Naive thymus-derived CD8-positive, alpha-beta T cell (primary cell): ENCODE measurements at places on chromosomes 1 and 21. TPM values are rescaled to one million over a fixed set of nuclear protein-coding genes. Genes with fewer than 3 reads are reported as not detected.

IFI44L gene
- 0.69 TPM for total RNA-seq

UMODL1 gene
- 2.7 TPM for total RNA-seq

GRCh38 chr1:14320518-14320917, 278.0 kb upstream of the KAZN start:
- DNase-seq, result no peak
- peak overlapping the region; percentile 31 for H3K4me3 ChIP-seq
- peak overlapping the region; percentile 17 for H3K27ac ChIP-seq

GRCh38 chr21:45209046-45209445, 78.6 kb downstream of the POFUT2 start:
- H3K4me1 ChIP-seq, result no peaks in the 10 kb centered on the region
- H3K4me3 ChIP-seq, result no peak overlapping the region
- H3K27me3 ChIP-seq, result no peaks in the 10 kb centered on the region
- H3K36me3 ChIP-seq, result peaks cover 84% of the 10 kb centered on the region
- DNase-seq, result no peak

- peak; percentile 63 for DNase-seq
- peak within 1 kb of the TSS; percentile 93 for H3K4me3 ChIP-seq
- peak within 1 kb of the TSS; percentile 96 for H3K27ac ChIP-seq
These were observed at the start of gene IL6R for GRCh38 chr1:154404984-154405746. IL6R (plus strand) TSS chr1:154405343; CDS start chr1:154405630, 287 bp downstream.

DNA sequence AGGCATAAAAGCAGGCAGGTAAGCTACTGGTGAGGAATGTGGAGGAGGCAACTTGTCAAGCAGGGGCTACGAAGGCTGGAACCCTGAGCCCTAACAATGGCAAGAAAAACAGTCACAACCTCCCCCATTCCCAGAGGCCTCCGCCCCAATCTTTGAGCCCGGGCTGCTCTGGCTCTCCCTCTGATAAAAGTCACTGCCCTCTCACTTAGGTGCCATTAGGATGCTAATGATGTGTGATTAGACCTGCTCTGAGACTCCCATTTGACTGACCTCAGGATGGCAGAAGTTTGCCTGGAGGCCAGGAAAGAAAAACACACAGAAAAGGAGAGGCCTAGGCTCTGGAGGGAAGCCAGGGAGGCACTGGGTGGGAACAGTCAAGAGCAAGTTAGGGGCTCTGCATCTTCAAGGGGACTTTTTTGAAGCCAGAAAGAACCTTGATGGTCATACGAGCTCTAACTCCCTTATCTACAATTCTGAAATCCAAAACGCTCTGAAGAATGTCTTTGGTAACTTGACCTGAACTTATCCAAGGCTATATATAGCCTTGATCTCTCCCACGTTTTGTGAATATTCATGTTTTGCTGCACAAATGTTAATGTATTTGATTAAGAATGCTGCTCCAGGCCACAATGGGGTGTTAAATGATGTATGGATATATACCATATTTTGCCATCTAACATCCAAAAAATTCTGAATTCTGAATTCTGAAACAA, 98.9 kb downstream of the TRABD2B start:
- no peak overlapping the region for H3K4me3 ChIP-seq
- no peaks in the 10 kb centered on the region for H3K36me3 ChIP-seq
- H3K27ac ChIP-seq, result no peak overlapping the region

DNA sequence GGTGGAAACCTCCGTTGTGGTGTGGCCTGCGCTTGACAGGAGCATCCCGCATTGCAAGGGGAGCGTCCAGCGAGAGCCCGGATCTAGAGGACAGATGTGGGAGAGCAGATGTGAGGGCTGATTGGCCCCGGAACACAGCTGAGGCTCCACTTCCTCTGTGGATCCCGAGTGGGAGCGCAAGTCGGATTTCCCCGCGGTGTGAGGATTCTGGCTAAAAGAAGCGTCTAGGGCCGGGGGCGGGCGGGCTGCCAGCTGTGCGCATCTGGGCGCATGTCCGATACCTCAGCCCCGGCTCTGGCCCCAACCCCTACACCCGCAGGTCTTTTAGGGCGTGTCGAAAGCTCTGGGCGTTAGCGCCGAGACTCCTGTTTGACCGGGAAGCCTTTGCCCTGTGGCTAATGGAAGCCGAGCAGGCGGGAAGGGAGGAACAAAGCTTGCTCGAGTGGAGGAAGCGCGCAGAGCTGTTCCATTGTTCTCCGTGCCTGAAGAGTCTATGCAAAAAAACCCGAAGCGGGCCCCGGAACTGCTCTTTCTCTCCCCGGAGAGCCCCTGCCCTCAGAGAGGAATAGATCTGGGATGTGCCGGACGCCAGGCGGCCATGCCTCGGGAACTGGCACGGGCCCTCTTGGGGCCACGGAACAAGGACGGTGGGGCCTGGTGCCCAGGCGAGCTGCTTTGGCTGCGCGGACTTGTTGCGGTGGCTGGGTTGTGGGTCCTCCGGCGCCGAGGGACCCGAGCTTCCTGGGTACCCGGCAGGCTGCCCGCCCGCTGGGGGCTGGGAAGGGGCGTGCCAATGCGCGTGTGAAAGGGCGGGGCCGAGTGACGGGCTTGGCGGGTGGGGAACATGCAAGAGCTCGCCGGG, 111.1 kb downstream of the NAV1 start:
- H3K4me3 ChIP-seq, result no peak overlapping the region
- peaks cover 46% of the 10 kb centered on the region for H3K27me3 ChIP-seq
- no peaks in the 10 kb centered on the region for H3K36me3 ChIP-seq

GRCh38 chr1:158311066-158311465, 20.3 kb downstream of the CD1B start:
- no peak for DNase-seq
- no peak overlapping the region for H3K27ac ChIP-seq
- H3K27me3 ChIP-seq, result no peaks in the 10 kb centered on the region

GRCh38 chr1:201353186-201353940, 24.1 kb downstream of the TNNT2 start:
- DNase-seq, result no peak
- H3K4me1 ChIP-seq, result peaks cover 3% of the 10 kb centered on the region
- H3K27ac ChIP-seq, result no peak overlapping the region
- no peak overlapping the region for H3K4me3 ChIP-seq
